Cardiac atrium fibroblast (primary cell): ENCODE measurements at places on chromosomes 3 and 15. TPM values are rescaled to one million over a fixed set of nuclear protein-coding genes. Genes with fewer than 3 reads are reported as not detected.

The PGBD4 gene
- total RNA-seq = 1.4 and 1.9 TPM in 2 replicates

The ITGB5 gene
- total RNA-seq = 177 and 202 TPM in 2 replicates

The SLC9C1 gene
- total RNA-seq = 0.16 TPM in 1 of 2 replicates, not detected in the other

The GOLGA8S gene
- total RNA-seq = 0.18 TPM in 1 of 2 replicates, not detected in the other

The GRK7 gene
- not detected in 2 replicates for total RNA-seq

The LTK gene
- 0.32 TPM in 1 of 2 replicates, not detected in the other for total RNA-seq

The TRIM42 gene
- not detected in 2 replicates for total RNA-seq

The ZBED2 gene
- not detected in 2 replicates for total RNA-seq

The CPNE4 gene
- total RNA-seq = not detected in 2 replicates

The SERINC4 gene
- not detected in 2 replicates for total RNA-seq

The EEF1AKMT4 gene
- 3.6 and 5.2 TPM in 2 replicates for total RNA-seq

The FEZF2 gene
- not detected in 2 replicates for total RNA-seq

The CCR3 gene
- not detected in 2 replicates for total RNA-seq

The ISLR2 gene
- total RNA-seq = 0.16 TPM in 1 of 2 replicates, not detected in the other
